ENCODE measurements at places on chromosomes 7 and 10. TPM values are rescaled to one million over a fixed set of nuclear protein-coding genes. Genes with fewer than 3 reads are reported as not detected.

Gene MEOX2
- total RNA-seq, result not detected

Gene TAS2R5
- not detected for total RNA-seq

Gene ANKRD1
- 0.58 TPM for total RNA-seq

Gene CISD1
- total RNA-seq, result 44.3 TPM

Gene ADCYAP1R1
- total RNA-seq, result not detected

Gene ENO4
- total RNA-seq, result 0.58 TPM

Gene TAS2R41
- total RNA-seq, result not detected

Gene CXCL12
- 76.7 TPM for total RNA-seq

Gene UCN3
- total RNA-seq, result not detected

Gene C7orf33
- not detected for total RNA-seq

Gene TDRD1
- not detected for total RNA-seq

Gene SPDYE2B
- not detected for total RNA-seq

Gene PRRT4
- total RNA-seq, result not detected

Gene IDI2
- not detected for total RNA-seq

Gene GIMAP4
- total RNA-seq, result not detected

Gene ALOX5
- not detected for total RNA-seq

Gene PTPRN2
- 1.1 TPM for total RNA-seq

Gene CYP17A1
- not detected for total RNA-seq

Gene CRTAC1
- not detected for total RNA-seq

Gene UNC5B
- total RNA-seq, result 18.8 TPM

Gene PPIF
- 63.4 TPM for total RNA-seq

Gene SEMA3C
- 388 TPM for total RNA-seq

Gene HOGA1
- total RNA-seq, result under 0.01 TPM

Gene RBM17
- 27.1 TPM for total RNA-seq

Gene CPA1
- total RNA-seq, result not detected

Gene HOXA4
- total RNA-seq, result not detected

Gene SERPINE1
- total RNA-seq, result 2,020 TPM

Gene MTURN
- 2.5 TPM for total RNA-seq

Gene KDM7A
- total RNA-seq, result 1.2 TPM

Gene OAT
- 242 TPM for total RNA-seq

Gene COL13A1
- 21.3 TPM for total RNA-seq

Gene SLC18A3
- not detected for total RNA-seq

Gene TMEM273
- not detected for total RNA-seq

Gene CDK1
- 51.2 TPM for total RNA-seq

Gene ATP6V0A4
- not detected for total RNA-seq

Gene R3HCC1L
- total RNA-seq, result 9.0 TPM

Gene POM121
- total RNA-seq, result 4.0 TPM

Gene NXPH1
- total RNA-seq, result not detected

Gene GJD4
- total RNA-seq, result not detected
